ENCODE measurements at places on chromosomes 1 and 21.
A peak's percentile ranks its signal among the peaks of the same experiment; 100 is the strongest.

DNA sequence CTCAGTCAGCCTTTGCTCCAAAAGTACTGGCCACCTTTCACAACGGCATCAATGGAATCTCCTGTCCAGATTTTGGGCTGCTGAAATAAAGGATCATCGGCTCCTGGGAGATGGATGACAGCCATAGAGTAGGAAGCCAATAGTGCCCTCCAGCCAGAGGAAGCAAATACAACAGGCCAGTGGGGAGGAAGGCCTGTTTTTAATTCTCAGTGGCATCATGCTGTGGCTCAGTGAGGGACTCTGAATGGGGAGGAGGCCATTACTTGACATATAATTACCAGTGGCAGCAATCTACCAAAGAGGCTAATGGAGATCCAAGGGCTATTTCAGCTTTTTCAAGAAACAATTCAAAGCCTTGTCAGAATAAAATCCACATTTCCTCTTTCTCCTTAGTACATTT is 26.7 kb downstream of the COLGALT2 start:
- DNase-seq = peak; percentile 44

- DNase-seq = no peak
Measured at GRCh38 chr1:48215222-48215621, 7.3 kb upstream of the SLC5A9 start.

- DNase-seq = peak; percentile 30
Measured at GRCh38 chr1:153375511-153375910, at the start of gene S100A12. TSS of gene S100A12 (minus strand) at chr1:153375621. CDS start at chr1:153374592, 1,029 bp downstream.

- no peak for DNase-seq
Measured at GRCh38 chr1:90104941-90105538, 110.1 kb downstream of the ZNF326 start.

- no peak for DNase-seq
Measured at GRCh38 chr1:165895451-165895871, 68.0 kb downstream of the UCK2 start.

DNA sequence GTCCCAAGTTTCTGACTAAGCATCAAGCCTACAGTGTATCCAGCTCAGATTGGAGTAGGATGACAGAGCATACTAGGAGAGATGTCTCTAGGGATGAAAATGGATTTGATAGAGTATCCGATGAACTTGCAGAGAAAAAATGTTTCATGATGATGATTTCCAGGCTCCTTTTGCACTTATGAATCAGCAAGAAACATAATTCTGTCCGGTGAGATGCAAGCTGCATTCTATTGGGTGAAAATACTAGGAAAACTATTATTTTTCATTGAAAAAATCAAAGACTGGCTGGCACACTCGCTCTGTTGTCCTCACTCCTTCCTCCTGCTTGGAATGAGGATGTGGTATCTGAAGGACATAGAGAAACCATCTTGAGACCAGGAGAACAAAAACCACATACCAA is 35.4 kb upstream of the RAB3GAP2 start:
- no peak for DNase-seq

- no peak for DNase-seq
Measured at GRCh38 chr21:42285569-42286245, 29.5 kb downstream of the TFF3 start.

GRCh38 chr1:160607672-160608032 is 28.4 kb upstream of the CD84 start:
- DNase-seq = peak; percentile 57

DNA sequence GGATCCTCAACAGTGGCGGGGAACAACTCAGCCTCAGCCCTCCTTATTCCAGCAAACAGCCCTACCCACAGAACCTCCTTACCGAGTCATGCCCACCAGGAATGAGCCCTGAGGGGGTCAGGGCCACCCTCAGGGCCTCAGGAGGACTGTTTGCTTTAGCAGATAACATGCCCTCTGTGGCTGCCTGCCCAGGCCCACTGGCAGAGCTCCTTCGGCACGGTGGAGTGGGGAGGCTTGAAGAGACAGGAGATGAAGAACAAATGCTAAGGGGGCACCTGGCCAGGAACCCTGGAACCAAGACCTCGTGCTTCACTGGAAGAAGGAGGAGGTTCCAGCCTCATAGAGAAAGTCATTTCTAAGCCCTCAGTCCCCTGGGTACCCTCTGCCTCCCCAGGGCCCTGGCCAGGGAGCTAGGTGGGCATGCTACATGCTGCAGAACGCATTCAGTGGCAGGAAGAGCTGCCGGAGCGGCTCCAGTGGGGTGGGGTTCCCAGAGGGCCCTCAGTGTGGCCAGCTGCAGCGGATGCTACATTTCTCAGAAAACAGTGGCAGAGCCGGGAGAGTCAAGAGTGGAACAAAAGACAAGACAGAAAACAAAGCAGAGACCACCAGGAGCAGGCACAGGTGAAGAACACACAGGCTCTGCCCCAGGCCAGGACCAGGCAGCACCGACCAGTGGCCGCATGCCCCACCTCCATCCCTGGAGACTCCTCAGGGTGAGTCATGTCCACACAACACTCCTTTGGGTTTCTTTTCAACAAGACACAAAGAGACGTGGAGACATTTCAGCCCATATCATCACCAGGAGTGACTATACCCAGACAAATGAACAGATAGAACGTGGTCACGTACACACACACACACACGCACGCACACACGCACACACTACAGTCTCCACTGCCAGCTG is 39.8 kb downstream of the RIMS3 start:
- no peak for DNase-seq

DNA sequence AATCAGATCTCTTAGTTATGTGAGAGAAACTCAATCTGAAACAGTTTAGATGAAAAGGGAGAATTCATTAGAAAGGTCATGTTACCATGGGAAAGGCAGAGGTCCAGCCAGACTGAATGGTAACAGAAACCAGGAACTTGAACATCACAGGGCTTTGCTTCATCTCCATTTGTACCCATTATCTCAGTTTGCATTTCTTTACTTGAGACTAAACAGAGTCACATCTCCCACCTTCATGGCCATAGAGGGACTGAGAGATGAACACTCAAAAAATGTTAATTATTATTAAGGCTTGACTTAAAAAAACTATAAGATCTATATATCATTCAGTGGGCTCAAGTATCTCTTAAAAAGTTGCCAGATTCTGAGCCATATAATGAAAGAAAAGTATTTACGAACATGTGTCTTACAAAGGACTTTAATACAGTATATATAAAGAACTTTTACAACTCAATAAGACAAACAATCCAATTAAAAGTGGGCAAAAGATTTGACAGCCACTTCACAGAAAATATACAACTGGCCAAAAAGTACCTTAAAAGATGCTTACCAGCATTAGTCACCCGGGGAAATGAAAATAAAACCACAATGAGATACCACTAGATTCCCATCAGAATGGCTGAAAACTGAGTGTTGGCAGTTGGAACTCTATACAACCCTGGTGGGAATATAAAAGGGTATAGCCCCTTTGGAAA is 13.2 kb downstream of the KYAT3 start:
- no peak for DNase-seq

- DNase-seq = no peak
Measured at GRCh38 chr1:116411784-116412479, 38.9 kb downstream of the ATP1A1 start.

DNA sequence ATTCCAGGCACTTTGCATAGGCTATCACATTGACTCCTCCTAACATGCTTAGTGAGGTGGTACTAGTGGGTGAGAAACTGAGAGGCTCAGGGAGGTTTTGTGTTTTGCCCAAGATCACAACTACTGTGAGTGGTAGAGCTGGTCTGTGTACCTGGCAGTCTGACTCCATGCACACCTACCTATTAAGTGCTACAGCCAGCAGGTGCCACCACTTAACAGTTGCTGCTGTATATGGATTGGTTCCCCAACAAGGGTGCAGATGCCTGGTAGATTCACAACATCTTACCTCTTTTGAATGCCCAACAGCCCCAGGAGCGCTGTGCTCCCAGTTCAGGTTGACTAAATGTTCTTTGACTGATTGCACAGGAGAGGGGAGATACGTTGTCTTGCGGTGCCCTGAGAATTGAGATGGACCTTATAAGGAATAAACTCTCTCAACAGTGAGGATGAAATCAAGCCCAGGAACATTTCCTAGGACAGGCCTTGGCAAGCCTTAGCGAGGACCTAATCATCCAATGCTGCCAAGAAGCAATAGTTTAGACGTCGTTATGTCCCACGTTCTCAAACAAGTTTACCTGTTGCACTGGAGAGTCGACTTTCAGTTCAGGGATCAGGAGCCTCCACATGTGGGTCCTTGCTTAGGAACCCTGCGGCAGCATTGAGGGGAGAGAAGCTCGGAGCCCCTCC is 78.9 kb upstream of the F3 start:
- DNase-seq = no peak

- no peak for DNase-seq
Measured at GRCh38 chr1:95027046-95027445, 45.7 kb downstream of the ALG14 start.

DNA sequence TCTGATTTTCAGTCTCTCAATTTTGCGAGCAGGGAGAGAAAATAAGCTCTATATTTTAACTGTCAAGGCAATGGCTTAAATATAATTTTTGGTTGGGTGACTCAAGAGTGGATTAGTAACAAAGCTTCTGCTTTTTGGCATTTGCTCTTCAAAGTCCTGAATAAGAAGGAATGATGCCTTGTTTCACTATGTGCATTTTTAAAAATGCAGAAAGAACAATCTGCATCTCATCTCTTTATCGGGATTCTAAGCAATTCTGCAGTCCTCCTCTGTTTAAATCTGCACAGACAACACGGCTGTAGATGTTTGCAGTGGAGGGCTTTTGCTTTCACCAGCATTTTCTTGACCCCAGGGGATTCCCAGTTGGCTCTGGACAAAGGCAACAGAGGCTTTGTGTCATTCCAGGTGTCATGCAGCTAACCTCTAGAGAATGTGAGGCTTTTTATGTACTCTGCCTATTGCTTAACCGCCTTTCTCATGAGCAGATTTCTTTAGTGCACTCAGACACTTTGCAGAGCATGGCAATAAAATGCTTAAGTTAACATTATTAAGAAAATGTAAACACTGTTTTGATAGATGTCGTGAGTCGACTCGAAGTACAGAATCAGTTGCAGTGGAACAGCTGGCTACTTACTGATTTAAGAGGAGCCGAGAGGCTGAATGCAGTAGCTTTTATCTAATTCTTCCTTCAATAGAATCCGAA is 783.2 kb upstream of the NEGR1 start:
- peak; percentile 38 for DNase-seq

GRCh38 chr1:41673806-41674205 is 189.3 kb upstream of the EDN2 start:
- no peak for DNase-seq

DNA sequence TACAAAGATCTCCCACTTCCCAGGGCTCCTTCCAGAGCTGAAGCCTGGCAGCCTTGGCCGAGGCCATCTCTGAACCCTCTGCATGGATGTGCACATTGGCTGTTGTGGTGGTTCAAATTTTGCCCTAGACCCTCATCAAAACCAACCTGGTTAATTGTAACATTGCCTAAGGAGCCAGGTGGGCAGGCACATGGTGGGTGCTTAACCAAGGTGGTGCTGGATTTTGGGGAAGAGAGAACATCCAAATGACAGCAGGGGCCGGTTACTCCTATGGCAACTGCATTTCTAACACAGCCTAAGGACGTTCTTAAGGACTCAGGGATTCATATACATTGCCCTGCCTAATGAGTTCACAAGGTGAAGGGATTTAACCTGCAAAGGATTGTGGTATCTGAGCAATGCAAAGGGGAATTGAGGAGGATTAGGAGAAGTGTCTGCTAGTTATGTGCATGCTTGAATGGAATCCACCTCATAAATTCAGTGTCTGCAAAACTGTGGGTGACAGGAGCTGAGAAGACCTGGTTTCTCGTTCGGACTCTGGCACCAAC is 10.3 kb downstream of the RUNX1 start:
- no peak for DNase-seq

DNA sequence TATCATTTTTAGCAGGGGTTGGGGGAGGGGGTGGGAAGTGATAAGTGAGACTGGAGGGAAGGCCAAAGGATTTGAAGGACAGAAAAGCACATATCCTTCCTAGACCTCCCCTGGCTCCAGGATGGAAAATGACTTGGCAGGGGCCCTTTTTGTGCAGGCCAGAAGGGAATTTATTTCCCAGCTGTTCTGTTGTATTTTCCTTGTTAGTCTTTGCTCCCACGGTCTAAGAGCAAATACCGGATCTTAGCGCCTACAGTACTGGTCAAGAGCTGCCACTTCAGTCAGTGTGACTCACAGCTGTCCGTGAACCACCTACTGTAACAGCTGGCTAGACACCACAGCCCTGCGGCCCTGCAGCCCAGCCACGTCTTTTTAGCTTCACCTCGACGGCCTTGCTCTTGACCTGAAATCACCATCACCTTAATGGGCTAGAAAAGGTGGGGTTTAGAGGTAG is 51.0 kb upstream of the ERRFI1 start:
- no peak for DNase-seq

- DNase-seq = no peak
Measured at GRCh38 chr1:151905070-151905442, 4.3 kb downstream of the THEM4 start.

DNA sequence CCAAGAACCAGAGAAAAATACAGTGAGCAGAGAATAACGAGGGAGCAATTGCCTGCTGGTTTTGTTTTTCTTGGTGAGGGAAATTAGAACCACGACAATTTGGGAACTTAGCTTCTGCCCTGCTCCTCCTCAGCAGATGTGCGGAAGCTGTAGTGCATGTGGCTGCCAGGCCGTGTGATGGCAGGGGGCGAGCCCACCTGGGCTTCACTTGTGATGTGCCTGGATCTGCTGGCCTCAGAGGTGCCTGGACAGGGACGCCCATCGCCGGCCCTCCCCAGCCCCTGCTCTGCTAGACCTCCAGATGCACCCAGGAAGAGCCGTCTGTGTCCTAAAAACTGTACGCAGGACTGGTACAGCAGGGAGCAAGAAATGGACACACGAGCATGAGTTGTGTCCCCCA is 28.5 kb upstream of the C1orf174 start:
- no peak for DNase-seq

GRCh38 chr1:45926330-45926729 is 122.9 kb downstream of the MAST2 start:
- DNase-seq = no peak

DNA sequence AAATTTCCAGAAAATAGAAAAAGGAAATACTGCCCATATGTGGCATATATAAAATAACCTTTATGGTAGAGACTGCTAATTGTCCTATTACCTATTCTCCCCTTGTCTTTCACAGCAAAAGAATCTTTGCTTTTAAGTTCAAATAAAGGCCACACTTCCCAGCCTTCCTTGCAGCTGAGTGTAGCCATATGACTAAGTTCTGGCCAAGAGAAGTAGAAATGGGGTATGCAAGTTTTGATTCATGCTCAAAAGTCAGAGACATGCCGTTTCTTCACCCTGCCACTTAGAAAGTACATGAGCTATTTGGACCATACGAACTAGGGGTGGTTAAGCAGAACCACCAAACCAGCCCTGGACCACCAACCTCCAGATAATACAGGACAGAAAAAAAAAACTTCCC is 18.3 kb upstream of the S100A2 start:
- DNase-seq = no peak
